ENCODE measurements at places on chromosomes 4 and X. TPM values are rescaled to one million over a fixed set of nuclear protein-coding genes. Genes with fewer than 3 reads are reported as not detected.

FAM47E gene
- 3.6 TPM for total RNA-seq

NOCT gene
- total RNA-seq, result 4.1 TPM

PIN4 gene
- 4.5 TPM for total RNA-seq

ZCCHC12 gene
- total RNA-seq, result not detected

C4orf36 gene
- total RNA-seq, result 2.0 TPM

SUPT20HL2 gene
- total RNA-seq, result not detected

GPM6B gene
- total RNA-seq, result 1.7 TPM

SLC25A4 gene
- 32.6 TPM for total RNA-seq

GRCh38 chrX:15947648-15948317, 93.2 kb upstream of the AP1S2 start:
- H3K4me3 ChIP-seq, result no peak overlapping the region
- H3K36me3 ChIP-seq, result no peaks in the 10 kb centered on the region
- no peaks in the 10 kb centered on the region for H3K4me1 ChIP-seq
- H3K27me3 ChIP-seq, result peaks cover 14% of the 10 kb centered on the region

GRCh38 chrX:18883961-18884765, 99.8 kb downstream of the PHKA2 start:
- DNase-seq, result no peak
- no peaks in the 10 kb centered on the region for H3K27me3 ChIP-seq
- no peak overlapping the region for H3K27ac ChIP-seq
- H3K4me3 ChIP-seq, result no peak overlapping the region
- peaks cover 14% of the 10 kb centered on the region for H3K4me1 ChIP-seq

- H3K4me1 ChIP-seq, result no peaks in the 10 kb centered on the region
- no peak overlapping the region for H3K4me3 ChIP-seq
- DNase-seq, result no peak
- no peaks in the 10 kb centered on the region for H3K36me3 ChIP-seq
Observed at GRCh38 chr4:150104404-150105027, 26.3 kb downstream of the DCLK2 start.

DNA sequence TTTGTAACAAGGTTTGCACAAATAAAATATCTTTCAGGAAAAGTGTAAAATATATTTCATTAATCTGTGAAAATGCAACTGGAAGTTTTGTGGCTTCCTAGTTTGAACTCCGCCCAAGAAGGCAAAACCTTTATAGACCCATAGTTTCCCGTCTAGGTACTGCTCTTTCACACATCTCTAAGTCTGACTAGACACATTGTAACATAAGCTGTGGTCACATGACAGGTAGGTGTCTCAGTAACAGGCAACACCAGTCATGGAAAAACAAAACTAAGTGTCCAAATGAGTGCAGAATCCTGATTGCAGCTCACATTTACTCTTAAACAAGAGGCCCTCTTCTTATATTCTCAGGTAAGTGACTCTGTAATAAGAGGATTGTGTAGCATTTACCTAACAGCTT, 55.6 kb downstream of the SNCA start:
- H3K4me3 ChIP-seq, result no peak overlapping the region
- H3K4me1 ChIP-seq, result no peaks in the 10 kb centered on the region

DNA sequence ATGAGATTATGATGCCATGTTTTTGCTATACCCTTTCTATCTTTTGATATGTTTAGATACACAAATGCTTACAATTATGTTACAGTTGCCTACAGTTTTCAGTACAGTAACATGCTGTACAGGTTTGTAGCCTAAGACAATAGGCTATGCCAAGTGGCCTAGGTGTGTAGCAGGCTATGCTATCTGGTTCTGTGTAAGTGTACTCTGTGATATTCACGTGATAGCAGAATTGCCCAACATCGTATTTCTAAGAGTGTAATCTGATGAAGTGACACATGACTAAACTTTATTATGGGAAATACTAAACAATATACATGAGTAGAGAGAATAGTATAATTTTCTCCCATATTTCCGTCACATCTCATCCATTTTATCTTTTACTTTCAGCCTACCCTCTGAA, 97.0 kb downstream of the CLDN22 start:
- DNase-seq, result no peak
- no peak overlapping the region for H3K27ac ChIP-seq
- no peaks in the 10 kb centered on the region for H3K36me3 ChIP-seq
- no peaks in the 10 kb centered on the region for H3K27me3 ChIP-seq
- no peak overlapping the region for H3K4me3 ChIP-seq

DNA sequence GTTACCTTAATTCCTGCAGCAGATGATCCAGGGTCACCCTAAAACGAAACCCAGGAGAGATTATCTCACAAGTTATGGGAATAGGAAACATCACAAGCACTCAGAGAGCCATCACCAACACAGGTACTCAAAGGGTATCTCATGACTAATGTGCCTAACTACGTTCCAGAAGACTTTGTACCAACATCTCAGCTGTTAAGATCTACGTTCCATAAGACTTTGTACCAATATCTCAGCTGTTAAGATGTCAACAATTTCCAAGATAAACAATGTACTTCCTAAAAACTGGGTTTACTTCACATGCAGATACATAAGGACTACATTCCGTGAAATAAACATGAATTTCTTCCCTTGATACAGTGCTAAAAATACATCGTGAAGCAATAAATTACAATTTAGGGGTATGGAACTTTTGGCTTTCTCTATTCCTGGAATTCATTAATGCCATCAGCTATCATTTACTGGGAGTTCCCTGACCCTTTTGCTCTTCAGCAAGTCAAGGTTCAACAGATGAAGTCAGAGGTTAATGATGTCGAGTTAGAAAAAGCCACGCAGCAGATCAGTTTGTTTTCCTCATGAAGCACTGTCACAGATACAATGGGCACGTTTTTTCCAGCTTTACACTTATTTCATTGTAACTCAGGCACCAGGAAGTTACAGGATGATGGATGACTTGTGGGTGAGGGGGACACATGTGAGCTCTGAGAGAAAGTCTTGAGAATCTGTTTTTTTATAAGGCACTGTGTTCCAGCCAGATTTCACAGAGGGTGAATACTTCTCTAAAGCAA, 127.0 kb upstream of the ETNPPL start:
- H3K4me3 ChIP-seq, result no peak overlapping the region
- H3K36me3 ChIP-seq, result no peaks in the 10 kb centered on the region
- no peaks in the 10 kb centered on the region for H3K4me1 ChIP-seq
- DNase-seq, result no peak

GRCh38 chrX:85591536-85591935, 212.1 kb upstream of the POF1B start:
- H3K36me3 ChIP-seq, result no peaks in the 10 kb centered on the region
- no peaks in the 10 kb centered on the region for H3K4me1 ChIP-seq
- peaks cover 7% of the 10 kb centered on the region for H3K27me3 ChIP-seq
- H3K4me3 ChIP-seq, result no peak overlapping the region

- H3K36me3 ChIP-seq, result no peaks in the 10 kb centered on the region
- H3K27ac ChIP-seq, result peak overlapping the region; percentile 51
- no peaks in the 10 kb centered on the region for H3K27me3 ChIP-seq
- no peak overlapping the region for H3K4me3 ChIP-seq
Observed at GRCh38 chr4:2797545-2798305, 4.8 kb downstream of the SH3BP2 start.

Measured in adrenal gland (tissue), 19 donors.